Substantia nigra (tissue), 51 donors: ENCODE measurements at places on chromosomes 6 and 20.

GRCh38 chr20:11544029-11544678 is 373.5 kb upstream of the BTBD3 start:
- peak; percentile 3 for DNase-seq

- no peak for DNase-seq
Observed at GRCh38 chr6:49531774-49532569, 18.5 kb upstream of the C6orf141 start.

DNA sequence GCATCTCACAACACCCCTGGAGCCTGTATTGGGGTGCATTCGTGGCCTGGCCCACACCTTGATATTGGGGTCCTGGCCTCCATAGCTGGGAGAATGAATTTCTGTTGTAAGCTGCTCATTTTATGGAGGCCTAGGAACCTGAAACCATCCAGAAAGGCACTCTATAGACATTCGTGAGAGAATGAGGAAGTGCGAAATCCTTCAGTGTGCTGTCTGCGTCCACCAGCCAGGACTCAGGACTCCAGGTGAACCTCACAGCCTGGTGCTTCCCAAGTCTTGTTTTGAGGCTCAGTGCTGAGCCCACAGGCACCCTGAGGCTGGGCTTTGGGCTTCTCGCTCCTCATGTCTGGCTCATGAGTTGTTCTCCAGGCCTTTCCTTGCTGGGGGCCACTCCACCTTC is 11.9 kb upstream of the RBBP8NL start:
- DNase-seq, result no peak

DNA sequence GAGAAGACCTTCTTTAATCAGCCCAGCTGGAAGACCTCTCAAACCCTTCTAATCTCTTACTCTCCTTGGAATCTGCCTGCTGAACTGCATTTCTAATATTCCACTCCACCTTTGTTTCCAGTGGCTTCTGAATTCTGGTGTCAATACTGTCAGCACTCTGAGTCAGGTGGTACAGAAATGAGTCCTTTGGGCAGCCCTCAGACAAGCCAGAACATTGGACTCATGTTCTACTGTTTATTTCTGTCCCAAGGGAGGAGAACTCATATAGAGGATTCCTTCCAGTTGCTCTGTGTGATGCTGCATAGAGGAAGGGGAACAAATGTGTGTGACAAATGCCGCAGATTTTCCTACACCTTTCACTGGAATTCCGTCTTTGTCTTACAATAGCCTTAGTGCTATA is 114.8 kb downstream of the PHF3 start:
- DNase-seq, result no peak

GRCh38 chr20:36074983-36075382 is 79.6 kb upstream of the EPB41L1 start:
- no peak for DNase-seq

DNA sequence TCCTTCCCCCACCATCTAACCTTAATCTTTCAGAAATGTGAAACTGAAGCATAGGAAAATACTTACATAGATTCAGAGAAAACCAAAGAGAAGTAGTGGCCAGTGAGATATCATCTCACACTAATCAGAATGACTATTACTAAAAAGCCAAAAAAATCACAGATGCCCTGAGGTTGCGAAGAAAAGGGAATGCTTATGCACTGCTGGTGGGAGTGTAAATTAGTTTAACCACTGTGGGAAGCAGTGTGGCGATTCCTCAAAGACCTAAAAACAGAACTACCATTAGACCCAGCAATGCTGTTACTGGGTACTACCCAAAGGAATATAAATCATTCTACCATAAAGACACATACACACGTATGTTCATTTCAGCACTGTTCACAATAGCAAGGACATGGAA is 9.2 kb upstream of the PREX1 start:
- no peak for DNase-seq

GRCh38 chr6:52352239-52353018 is 9.5 kb upstream of the PAQR8 start:
- DNase-seq, result no peak

DNA sequence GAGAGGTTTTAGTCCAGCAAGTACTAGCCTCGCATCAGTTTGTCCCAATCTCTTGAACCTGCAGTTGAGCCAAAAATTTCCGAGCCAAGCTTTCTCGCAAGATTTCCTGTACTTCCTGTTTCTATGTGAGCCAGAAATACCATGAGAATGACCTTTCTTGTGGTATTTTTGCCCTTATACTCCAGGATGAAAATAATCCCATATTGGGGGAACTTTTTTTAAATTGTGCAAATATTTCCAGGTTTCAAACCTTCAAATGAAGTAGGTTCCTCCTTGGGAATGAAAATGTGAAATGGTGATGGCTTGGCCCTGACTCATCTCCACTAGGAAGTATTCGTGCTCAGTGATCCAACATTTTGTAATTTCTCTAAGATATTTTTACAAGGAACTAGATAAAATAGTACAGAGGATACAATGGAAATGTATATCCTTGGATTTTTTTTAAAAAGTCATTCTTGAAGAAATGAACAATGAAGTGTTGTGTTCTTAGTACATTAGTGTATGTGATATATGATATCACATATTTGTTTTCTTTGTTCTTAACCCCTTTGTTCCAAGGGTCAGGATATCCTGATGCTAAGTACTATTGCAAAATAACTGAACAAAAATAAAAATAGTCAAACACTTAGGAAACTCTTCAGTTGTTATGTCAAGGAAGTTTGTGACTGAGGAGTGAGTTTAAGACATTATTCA is 184.0 kb downstream of the PDE7B start:
- DNase-seq, result no peak

- DNase-seq, result no peak
Observed at GRCh38 chr6:77173472-77174074, 289.7 kb downstream of the HTR1B start.
